Activated T-cell treated with anti-CD3 and anti-CD28 coated beads for 4 hours (primary cell): ENCODE measurements at places on chromosomes 2 and 18.

DNA sequence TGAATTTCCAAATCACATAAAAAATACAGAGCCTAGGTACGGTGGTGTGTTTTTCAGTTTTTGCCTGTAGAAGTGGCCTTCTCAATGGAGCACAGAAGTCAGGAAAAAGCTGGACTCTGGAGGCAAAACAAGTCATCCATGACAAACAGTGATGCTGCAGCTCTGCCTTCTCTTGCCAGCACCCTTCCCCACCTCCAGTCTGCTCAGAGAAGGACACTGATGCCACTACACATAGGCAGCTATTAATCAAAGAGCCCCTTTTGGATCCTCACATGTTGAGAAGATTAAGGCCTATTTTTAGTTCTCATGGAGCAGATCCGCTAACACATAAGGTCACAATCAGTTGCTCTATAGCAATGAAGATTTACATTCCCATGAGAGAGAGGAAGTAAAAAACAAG is 181.6 kb upstream of the GALNT5 start:
- no peak for DNase-seq

DNA sequence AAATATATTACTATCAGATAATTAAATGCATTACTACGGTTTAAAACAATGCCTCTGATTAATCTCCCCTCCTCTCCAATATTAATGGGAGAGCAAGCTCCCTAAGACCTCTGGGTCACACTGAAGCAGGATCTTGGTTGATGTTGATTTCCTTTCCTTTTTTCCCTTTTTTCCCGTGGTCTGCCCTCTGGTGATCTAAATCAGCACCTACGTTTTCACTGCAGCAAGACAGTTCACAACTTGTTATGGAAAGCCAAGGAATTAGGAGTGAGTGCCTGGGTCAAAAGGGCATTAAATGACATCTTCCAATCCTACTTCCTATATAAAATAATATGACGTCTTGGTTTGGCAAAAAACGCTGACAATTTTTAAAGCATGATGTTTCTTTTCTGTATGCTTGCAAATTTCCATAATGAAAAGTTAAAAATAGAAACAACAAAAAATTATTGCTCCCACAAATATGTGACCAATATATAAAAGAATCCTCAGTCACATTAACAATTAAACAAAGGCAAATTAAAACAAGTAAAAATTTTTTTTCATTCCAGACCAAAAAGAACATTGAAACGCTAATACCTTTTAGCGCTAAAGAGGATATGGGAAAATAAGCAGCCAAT is 7.9 kb upstream of the CFAP36 start:
- DNase-seq, result no peak

- no peak for DNase-seq
These were observed 190.8 kb downstream of the ARHGAP28 start for GRCh38 chr18:6920099-6920955.

GRCh38 chr2:30446602-30447148 is 371 bp upstream of the LCLAT1 start:
- DNase-seq, result no peak

DNA sequence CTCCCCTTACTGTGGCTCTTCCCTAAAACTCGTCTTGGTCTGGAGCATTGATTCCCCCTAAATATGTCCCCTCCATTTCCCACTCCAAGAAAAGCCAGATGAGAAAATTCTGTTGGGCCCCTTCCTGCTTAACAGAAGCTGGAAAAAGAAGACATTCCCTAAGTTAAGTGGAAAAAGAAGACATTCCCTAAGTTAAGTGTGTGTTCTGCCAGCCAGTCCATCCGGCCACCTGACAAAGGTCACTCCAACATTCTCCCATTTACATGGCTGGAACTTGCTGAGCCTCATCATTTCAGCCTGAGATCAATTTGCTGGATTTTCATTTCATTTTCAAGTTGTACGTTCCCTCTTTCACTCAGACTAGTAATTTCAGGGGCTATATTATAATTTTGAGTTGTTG is 52.0 kb downstream of the LYPD1 start:
- no peak for DNase-seq

- no peak for DNase-seq
These were observed 486.3 kb downstream of the NR4A2 start for GRCh38 chr2:155846259-155846658.

GRCh38 chr2:69597105-69597504 is 46.4 kb downstream of the AAK1 start:
- DNase-seq, result no peak

GRCh38 chr2:55891671-55892094 is 31.9 kb downstream of the EFEMP1 start:
- DNase-seq, result no peak

DNA sequence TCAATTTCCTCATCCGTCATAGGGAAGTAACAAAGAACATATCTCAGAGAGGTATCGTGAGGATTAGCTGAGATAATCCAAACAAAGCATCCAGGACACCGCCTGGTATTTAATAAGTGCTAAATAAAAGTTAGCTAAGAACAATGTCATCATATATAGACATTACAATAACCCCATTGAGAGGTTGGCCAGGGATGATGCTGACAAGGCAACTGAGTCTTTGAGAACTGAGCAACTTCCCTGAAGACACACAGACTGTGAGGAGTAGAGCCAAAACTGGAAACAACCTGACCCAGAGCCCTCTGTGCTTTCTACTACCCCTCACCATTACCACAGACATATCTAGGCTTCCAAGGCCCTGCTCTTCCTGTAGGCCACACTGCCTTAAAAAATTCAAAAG is 1.6 kb upstream of the DCTN1 start:
- DNase-seq, result no peak

DNA sequence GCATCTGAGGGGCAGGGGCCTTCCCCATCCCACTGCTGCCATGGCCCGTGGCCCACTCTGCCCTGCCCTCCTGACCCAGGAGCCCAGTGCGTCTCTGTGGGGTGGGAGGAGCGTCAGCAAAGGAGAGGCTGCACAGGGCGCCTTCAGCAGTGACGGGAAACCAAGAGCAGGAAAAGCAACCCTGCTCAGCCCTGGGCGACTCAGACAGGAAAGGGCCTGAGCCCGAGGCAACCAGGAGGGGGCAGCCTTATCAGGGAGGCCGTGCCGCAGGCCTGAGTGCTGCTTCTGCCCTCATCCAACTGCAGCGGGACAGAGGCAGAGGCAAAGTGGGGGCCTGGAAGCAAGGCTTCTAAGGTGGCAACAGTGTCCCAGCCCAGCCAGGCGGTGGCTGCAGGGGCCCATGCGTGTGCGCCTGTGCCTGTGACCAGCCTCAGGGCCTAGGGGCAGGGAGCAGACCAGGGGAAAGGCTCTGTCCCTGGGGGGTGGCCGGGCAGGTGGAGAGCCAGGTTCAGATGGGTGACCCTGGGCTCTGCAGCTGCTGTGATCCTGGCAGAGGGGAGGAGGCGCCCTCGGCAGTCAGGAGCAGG is 23.3 kb upstream of the ALPI start:
- no peak for DNase-seq

DNA sequence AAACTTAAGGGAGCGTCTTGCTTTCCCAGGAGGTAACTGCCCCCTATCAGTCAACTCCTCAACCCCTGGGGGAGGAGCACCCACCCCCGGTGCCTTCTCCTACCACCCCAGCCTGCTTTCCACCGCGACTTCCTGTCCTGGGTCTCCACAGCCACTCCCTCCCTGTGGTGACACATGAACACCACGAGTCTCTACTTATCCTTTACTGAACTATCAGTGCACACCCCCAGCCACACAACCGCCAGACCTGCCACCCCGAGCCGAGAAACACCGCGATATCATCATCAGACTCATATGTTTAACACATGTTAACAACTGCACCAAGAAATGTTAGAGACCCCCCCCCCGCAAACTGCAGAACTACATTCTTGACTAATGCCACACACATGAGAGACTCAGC is 43.3 kb downstream of the LONRF2 start:
- DNase-seq, result no peak

DNA sequence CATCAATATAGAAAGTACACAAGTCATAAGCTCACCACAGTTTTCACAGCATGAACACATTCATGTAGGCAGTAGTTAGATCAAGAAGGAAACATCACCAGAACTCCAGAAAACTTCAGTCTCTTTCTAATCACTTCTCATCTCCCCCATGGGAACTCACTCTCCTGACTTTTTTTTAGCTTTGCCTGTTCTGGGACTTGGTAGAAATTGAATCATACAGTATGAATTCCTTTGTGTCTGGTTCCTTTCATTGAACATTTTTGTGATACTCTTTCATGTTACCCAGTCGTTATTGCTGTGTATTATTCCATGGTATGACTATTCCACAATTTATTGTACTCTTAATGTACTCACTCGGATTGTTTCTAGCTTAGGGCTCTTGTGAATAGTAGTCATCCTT is 160.2 kb downstream of the TAF4B start:
- no peak for DNase-seq

GRCh38 chr2:196205011-196205766 is 33.8 kb upstream of the STK17B start:
- DNase-seq, result no peak

- no peak for DNase-seq
These were observed 64.5 kb downstream of the TWIST2 start for GRCh38 chr2:238912228-238912915.

- no peak for DNase-seq
These were observed 12.8 kb upstream of the IHH start for GRCh38 chr2:219073413-219074129.

DNA sequence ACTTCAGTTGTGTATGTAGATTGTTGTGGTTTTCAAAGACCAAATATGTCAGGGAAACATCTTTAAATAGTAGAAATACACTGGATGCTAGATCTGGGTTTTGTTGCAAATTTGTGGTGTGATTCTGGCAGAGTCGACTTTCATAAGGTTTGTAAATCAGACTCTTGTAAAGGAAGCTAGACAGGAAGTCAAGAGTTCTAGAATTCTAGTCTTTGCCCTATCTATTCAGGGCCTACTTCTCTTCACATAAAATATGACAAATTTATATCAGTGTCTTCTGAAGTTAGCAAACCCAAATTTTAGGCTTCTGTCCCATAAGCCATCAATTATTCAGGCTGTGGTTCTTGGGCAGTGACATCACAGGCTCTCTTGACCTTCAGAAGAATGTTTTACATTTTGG is 1579.2 kb upstream of the PIK3C3 start:
- DNase-seq, result no peak

GRCh38 chr18:47915930-47916329 is 14.5 kb downstream of the SMAD2 start:
- no peak for DNase-seq

DNA sequence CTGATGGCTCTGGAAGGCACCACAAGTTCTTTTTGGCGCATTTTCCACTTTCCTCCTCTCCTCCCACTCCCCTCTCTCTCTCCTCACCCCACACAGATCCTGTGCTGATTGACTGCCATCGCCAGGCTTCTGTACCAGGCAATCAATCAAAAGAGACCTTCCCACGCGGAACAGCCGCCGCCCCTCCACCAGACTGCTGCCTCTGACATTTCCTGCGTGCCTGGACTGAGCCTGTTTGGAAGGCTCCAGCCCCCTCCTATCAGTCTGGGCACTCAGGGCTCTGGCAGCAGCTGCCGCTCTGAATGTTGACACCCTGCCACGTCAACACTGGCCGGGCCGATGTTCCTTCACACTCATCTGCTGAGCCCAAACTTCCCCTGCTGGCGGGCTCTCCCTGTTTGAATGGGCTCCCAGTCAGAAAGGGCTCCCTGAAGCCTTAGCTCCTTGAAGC is 467.7 kb downstream of the EPHA4 start:
- no peak for DNase-seq

DNA sequence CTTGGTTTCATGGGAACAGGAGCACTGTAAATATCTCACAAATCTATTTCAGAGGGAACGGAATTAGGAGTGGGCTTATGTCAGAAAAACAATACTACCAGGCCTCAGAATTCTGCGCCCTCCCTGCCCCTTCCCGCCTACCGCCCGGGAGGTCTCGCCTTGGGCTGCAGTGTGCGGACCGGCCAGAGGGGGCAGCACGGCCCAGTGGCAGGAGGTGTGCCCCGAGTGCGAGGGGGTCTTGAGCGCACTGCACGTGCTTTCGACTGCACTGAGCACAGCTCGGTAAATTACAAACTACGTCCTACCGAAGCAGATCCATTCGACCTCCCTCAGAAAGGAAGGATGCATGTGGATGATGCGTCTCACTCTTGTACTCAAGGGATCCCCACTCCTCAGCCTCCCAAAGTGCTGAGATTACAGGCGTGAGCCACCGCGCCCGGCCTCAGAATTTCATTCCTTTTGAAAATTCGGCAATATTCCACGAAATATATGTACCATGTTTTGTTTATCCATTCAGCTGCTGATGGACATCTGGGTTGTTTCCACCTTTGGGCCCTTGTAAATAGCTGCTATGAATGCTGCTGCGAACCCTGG is 297.0 kb downstream of the BCL2 start:
- DNase-seq, result no peak

GRCh38 chr2:11082880-11083279 is 72.4 kb upstream of the SLC66A3 start:
- DNase-seq, result no peak

DNA sequence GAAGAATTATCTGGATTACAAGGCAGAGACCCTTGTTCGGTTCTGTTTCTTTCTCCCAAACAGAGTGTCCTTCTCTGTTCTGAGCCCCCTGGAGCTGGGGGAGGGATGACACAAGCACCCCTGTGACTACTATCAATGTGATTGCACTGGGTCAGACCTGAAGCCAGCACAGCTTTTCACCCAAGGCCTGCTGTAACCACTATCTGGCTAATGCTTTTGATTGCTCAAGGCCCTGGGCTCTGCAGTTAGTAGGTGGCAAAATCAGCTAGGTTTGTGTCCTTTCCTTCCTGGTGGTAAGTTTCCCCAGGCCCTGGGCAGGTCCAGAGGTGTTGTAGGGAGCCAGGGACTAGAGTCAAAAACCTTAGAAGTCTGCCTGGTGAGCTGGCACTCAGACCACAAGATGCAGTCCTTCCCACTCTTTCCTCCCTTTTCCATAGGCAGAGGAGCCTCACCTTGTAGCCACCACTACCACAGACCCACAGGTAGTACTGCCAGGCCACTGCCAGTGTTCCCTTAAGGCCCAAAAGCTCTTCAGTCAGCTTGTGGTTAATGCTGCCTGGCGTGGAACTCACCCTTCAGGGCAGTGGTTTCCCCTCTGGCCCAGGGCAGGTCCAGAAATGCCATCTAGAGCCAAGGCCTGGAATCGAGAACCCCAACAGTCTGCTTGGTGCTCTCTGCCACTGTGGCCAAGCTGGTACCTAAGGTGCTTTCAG is 83.0 kb downstream of the FAM117B start:
- DNase-seq, result no peak

- DNase-seq, result no peak
These were observed 173.5 kb upstream of the CTAGE1 start for GRCh38 chr18:22591222-22591621.

GRCh38 chr2:110780461-110780860 is 48.1 kb downstream of the ACOXL start:
- no peak for DNase-seq

GRCh38 chr2:46548103-46548486 is 68.7 kb downstream of the TMEM247 start:
- no peak for DNase-seq

DNA sequence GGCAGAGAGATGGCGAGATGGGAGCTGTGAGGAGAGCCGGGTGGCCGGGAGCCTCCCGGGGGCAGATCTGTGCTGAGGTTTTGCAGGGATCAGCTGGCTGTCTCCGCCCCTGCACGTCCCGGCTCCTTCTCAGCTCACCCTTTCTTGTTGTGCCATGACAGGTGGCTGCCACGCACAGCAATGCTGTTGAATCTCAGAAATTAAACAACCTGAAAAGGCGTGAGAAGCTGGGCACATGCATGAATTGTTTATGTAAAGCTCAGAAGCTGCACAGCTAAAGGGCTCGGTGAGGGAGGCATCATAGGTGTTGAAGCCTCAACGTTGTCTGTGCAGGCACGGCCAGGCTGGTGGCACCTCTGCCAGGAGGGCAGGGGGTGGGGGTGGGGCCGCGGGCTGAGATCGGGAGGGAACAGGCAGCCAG is 858 bp upstream of the RTP5 start:
- DNase-seq, result no peak
